ENCODE measurements at places on chromosomes 11 and 22.

GRCh38 chr22:30767661-30768060 lies 73.0 kb downstream of the OSBP2 start:
- DNase-seq = no peak

DNA sequence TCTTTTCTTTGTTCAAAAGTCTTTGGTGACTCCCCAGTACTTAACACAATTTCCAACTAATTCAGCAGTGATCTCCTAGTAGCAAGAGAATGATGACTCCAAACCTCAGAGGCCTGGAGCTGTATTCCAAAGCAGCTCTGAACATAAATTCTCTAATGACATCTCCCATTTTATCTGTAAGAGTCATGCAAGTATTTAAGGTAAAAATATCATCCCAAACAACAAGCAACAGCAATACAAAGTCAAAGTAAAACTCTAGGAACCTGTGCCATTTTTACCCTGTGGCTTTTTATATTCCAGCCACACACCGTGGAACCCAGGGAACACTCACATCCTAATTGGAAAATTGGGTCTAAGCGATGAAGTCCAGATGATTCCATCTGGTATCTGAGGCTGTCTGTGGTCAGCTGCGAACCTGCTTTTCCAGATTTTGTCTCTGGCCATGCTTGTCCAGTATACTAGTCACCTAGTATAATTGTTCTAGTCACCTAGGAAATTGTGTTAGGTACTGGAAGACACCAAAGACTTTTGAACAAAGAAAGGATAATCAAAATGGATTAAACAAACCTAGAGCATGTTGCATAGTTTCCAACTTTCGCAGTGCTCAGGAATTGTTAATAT lies 92.3 kb upstream of the SLC25A18 start:
- no peak for DNase-seq

- no peak for DNase-seq
These were observed 15.4 kb downstream of the GGA1 start for GRCh38 chr22:37624017-37624365.

DNA sequence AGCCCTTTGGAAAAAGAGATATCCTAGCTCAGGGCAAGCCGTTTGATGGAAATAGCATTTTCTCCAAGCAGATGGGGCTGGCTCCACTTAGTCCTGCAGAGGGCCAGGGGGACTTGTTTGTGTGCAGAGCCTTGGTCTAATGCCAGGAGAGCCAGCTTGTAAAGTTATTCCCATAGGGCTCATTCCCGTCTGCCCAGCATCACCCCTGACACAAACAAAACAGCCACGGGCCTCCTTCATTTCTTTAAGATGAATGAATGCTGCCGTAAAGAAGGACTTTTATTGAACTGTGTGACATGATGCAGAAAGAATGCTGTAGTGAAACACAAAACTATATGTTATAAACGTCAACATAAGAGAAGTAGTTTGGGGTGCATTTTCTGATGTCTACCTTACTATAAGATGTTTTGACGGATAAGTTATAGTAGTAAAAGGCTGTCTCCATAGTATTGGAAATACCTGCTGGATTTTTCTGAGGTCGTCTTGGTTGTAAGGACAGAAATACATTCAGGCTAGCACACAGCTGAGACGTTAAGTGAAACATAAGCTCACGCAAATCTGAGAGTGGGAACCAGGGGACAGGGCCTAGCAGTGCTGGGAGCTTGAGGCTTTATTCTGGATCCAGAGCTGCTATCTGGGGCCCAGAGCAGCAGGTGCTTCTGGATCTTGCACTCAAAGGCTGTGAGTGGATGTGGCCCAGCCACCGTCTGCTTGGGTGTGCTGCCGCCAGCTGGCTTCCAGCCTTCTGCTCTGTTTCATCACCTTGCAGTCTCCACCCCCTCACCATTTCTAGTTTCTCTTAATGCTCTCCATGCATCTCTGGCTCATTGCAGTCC lies 53.3 kb downstream of the NCAM1 start:
- DNase-seq = no peak

GRCh38 chr11:59212744-59213631 lies at the start of gene MPEG1:
Gene MPEG1 (minus strand): TSS chr11:59212927. CDS start chr11:59212865, 62 bp downstream.
- no peak for DNase-seq

- no peak for DNase-seq
These were observed 13.0 kb downstream of the TEAD1 start for GRCh38 chr11:12687216-12687623.

DNA sequence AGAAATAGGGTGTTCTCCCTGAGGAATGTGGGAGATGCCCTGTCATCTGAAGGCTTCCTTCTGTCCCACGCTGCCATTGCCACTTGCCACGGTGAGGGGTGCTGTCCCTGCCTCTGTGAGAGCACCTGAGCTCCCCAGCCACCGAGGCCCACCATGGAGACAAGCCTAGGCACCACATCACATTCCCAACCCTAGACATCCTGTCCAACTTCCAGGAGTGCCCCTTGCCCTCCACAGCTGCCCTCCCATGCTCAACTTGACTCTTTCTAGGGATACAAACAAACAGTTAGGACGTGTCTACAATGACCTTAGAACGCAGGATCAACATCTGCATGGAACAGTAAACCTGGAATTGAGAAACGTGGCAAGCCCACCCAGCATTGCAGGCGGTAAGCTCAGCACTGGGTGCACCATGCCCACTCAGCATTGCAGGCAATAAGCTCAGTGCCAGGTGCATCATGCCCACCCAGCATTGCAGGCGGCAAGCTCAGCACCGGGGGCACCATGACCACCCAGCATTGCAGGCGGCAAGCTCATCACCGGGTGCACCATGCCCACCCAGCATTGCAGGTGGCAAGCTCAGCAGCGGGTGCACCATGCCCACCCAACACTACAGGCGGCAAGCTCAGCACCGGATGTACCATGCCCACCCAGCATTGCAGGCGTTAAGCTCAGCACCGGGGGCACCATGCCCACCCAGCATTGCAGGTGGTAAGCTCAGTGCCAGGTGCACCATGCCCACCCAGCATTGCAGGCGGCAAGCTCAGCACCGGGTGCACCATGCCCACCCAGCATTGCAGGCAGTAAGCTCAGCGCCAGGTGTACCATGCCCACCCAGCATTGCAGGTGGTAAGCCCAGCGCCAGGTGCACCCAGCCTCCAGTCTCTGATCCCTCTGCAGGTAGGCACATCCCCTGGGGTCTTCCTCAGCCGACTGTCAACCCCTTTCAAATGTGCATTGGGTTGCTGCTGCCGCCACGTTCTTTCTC lies 1463.9 kb downstream of the TBC1D22A start:
- DNase-seq = no peak

DNA sequence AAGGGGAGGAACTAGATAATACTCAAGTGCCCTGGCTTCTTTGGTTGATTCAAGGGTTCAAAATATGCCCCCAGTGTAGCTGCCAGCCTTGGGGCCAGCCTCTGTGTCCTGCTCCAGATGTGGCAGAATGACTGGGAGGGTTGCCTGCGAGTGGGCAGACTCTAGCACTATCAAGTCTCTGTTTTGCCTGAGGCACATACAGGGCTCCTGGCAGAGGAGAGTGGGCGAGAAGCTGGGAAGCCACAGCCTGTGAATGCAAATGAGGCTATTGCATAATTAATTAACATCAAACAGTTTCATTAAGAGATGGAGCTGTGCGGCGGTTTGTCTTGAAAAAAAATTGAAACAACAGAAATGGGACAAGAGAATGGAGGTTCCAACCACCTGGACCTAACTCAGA lies 50.8 kb downstream of the BUD13 start:
- DNase-seq = no peak

GRCh38 chr11:115944596-115944995 lies 440.4 kb upstream of the CADM1 start:
- DNase-seq = no peak

DNA sequence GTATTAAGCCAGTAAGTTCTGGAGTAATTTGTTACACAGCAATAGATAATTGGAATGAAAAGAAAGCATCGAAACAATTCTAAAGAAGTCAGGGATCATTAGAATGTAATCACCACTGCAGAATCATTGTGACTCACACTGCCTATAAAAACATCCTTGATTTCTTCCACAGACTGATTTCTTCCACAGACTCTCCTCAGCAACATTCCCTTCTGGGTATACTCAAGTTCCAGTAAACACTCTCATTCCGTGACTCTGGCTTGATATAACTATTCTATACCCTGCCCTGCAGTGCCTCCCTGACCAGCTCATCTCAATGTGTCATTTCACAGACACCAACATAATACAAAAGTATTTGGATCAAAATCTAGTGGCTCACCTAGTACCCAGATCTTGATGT lies 120.5 kb downstream of the BBOX1 start:
- DNase-seq = no peak

DNA sequence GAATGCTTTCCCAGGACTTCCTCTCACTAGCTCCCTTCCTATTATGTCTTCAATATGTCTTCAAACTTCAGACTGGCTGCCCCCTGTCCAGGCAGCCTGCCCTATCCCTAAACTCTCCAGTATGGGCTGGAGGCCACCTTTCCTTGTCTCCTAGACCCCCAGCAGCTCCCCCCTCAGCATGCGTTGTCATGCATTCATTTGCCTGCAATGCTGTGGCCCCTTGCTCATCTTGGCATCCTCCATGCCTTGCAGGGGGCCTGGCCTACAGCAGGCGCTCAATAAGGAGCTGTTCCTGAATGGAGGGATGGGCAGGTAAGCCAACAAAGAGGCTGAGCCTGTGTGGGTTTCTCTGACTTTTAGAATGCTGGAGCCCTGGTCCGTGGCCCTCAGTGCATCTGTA lies 16.4 kb upstream of the ARAP1 start:
- no peak for DNase-seq

Data from stimulated activated CD4-positive, alpha-beta T cell treated with anti-CD3 and anti-CD28 coated beads, Interleukin-2, amount 100 ng/mL, for 4 hours (primary cell).